GOT3 (cell line): ENCODE measurements at places on chromosomes 4 and X.

- DNase-seq: no peak
Measured at GRCh38 chrX:13518126-13518525, 51.3 kb upstream of the EGFL6 start.

- no peak for DNase-seq
Measured at GRCh38 chr4:7582313-7583097, 147.8 kb upstream of the PSAPL1 start.

DNA sequence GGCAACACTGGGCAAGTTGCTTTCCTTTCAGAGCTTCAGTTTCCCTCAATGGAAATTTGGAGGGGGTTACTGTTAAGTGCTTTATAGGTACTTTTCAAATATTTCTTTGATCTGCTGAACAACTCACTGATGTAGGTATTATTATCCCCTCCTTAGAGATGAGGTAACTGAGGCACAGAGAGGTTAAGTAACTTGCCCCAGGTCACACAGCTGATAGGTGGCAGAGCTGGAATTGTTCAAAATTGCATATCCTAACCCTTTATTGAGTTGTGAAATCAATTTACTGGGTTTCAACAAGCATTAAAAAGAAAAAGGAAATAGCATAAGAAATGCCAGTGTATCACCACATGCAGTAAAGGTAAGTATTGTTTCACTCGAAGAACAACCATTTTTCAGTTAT is 6.6 kb downstream of the PPP1R3F start:
- no peak for DNase-seq

DNA sequence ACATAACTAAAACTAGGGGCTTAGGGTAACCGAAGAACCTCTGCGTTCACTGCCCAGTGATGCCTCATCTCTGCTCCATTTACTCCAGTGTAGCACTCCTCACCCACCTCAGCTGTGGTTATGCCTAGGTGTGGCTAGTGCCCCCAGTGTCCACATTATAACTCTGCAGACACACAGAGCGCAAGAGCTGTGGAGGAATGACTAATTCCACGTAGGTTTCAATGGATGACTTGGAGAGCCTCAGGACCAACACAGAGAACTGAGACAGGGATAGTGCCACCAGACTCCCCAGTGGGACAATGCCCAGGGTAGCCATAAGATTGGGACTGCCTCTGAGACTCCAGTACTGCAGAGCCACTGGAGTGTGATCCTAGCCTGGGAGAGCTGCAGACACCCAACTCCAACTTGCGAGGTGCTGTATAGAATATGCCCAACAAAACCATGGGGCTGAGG is 542.4 kb upstream of the DIPK2B start:
- no peak for DNase-seq

DNA sequence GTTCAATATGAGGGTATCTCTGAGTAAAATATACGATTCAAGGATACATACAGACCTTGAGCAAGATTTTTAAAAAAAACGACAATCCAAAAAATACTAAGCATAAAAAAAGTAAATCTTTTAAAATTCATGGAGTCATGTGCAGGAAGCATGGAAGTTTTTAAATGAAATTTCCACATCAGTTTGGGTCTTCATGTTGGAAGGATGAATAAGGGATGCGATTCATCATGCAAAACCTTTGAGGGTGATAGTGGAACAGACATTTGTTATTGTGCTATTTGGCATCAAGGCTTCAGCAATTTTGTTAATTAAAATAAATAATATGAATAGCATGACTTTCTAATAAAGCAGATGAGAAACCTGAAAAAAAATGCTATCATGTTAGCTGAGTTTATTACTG is 815.0 kb upstream of the PCDH10 start:
- DNase-seq: no peak

DNA sequence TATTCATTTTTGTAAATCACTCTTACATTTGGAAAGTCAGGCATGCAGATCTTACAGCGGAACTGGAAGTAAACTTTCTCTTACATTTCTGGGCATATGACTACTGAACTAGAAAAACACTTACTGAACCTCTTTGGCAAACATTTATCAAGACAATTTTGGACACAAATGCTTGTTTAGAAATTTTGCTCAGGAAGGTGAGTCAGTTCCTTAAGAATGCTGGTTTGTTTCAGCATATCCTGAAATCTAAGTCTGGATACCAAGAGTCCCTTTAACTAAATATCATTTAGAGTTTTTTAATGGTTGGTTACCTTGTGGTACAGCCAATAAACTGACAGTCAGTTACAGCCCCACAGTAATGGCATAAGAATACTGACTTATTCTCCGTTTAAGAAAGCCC is 15.0 kb downstream of the SHISA3 start:
- DNase-seq: no peak

GRCh38 chrX:13662355-13662791 is 9.4 kb downstream of the TCEANC start:
- DNase-seq: no peak

GRCh38 chr4:147854154-147854553 is 122.3 kb downstream of the ARHGAP10 start:
- DNase-seq: no peak

- no peak for DNase-seq
Measured at GRCh38 chr4:4260185-4260751, 12.2 kb upstream of the TMEM128 start.

DNA sequence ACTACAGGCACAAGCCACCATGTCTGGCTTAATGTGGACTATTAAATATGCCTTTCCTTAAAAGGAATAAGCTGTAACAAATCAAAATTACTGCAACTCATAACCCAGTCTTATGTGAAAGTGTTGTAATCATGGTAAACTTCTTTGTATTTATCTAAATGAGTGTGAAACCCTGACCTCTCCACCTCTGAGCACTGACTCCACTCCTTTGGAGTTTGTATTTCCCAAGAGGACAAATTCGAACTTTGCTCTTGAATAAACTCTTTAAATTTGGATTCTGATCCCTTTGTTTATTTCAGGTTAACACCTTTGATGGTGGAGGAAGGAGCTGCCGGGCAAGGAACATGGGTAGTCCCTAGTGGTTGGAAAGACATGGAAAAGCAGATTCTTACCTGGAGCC is 48.3 kb upstream of the FAM9A start:
- no peak for DNase-seq

DNA sequence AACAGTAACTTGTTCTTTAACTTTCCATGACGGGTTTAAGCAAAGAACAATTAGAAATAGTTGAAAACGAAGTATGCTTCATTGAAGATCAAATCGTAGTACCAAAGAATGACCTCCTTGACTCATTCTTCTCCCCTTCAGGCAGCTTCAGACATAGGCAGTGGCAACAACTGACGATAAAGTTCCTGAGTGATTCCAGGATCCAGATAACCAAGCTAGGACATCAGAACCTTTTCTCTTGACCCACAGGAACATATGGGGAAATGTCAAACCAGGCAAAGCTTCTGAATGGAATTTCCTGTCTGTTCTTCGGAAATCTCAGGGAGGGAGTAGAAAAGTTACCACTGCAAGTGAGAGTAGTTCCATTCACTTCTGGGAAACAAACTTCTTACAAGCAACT is 74.2 kb downstream of the HS3ST1 start:
- DNase-seq: no peak

GRCh38 chrX:134718105-134718965 is 60.1 kb upstream of the PLAC1 start:
- no peak for DNase-seq

DNA sequence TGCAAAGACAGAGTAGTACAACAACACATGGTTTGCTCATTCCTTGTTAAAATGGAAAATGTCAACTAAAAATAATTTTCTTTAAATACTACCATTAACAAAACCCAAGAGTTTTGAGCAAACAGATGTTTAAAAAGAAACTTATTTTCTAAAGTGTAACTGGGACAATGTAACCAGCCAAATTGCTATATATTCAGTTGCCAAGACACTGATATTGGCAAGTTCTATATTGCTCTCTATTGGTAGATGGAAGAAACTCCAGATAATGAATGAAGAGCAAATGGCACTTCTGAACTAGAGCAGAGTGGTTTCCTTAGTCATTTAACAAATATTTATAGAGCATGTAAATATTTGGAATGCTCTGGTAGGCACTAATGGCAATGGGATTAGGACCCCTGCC is 966.2 kb downstream of the RPA4 start:
- no peak for DNase-seq

- no peak for DNase-seq
Measured at GRCh38 chr4:38523524-38524448, 140.2 kb upstream of the KLF3 start.

GRCh38 chr4:142497606-142498005 is 348.5 kb downstream of the INPP4B start:
- no peak for DNase-seq

DNA sequence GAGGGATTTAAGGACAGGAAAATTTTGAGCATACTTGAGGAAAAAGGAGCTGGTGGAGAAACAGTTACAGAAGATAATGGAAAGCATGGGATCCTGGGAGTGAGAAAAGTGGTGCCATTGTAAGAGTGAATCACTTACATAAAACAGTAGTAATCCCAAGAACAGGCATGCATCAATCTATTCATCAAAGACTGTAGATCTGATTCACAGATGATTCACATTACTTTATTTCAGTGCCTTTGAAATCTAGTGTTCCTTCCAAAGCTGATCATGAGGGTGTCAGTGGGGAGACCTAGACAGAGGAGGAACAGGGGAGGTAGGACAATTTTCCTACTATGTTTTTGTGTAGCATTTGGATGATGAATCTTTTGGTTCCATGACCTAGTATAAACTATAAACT is 102.7 kb downstream of the TAB3 start:
- no peak for DNase-seq

- no peak for DNase-seq
Measured at GRCh38 chrX:67654301-67654700, 110.5 kb downstream of the AR start.

DNA sequence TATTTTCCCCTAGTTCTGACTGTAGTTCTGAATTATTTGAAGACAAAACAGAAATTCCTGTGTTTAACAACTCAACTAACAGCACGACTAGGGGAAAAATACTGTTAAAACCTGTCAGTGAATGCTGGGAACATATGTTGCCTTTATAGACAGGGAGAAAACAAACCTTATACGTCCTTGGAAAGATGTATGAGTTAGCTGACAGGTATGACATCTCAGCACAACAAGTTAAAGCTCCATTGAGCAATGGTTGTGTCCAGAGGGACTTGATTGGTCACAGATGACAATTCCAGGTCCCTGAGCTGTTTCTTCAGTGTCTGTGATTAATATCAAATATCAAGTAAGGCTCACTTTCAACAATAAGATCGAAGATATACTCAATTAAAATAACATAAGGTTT is 58.2 kb upstream of the DDIT4L start:
- no peak for DNase-seq

- DNase-seq: no peak
Measured at GRCh38 chr4:73718375-73719373, 21.7 kb upstream of the CXCL8 start.

GRCh38 chr4:2040391-2041238 is 18.5 kb upstream of the NAT8L start:
- no peak for DNase-seq

DNA sequence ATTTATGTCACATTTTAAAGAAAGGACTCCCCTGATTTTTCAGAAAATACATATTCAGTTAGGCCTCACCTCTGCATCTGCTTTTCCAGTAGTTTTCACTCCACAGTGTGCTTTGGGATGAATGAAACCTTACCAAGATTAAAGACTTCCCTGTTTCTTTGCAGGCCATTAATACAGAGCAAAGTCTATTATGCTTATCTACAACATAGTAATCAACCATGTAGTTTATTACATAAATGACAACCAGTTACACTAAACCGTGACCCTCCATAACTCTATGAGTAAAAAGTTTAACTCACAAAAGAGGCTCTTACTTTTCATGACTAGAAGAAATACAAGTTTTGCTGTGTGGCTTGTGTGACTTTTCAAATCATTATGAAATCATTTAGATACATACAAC is 2.3 kb downstream of the LRRC66 start:
- DNase-seq: no peak

DNA sequence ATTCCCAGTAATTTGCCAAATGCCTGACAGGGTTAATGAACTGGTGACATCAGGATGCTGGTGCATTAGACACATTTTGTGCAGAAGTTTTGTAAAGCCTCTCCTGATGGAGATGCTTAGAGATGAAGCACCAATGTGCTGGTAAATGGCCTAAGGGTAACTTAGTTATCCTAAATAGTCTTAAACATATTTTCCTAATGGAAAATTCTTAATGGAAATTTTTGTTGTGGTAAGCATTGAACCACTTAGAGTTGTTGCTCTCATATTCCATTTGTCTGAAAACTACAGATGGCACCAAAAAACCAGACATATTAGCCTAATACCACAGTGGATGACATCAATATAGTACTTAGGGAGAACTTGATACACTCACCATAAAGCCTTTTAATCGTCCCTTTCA is 154.5 kb upstream of the ANK2 start:
- no peak for DNase-seq

DNA sequence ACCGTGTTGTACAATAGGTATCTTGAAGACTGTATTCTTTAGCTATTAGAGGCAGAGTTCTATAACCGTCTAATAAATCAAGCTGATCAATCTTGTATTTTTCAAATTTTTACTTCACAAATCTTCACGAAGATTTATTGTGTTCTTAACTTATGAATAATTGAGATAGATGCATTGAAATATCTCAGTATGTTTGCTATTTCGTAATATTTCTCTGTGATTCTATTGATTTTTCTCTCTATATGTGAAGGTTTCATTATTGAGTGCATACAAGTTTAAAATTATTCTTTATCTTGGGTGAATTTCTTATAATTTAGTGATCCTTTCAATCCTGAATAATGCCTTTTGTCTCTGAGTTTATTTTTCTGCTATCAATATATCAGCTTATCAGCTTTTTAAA is 19.8 kb upstream of the SHISA3 start:
- no peak for DNase-seq

DNA sequence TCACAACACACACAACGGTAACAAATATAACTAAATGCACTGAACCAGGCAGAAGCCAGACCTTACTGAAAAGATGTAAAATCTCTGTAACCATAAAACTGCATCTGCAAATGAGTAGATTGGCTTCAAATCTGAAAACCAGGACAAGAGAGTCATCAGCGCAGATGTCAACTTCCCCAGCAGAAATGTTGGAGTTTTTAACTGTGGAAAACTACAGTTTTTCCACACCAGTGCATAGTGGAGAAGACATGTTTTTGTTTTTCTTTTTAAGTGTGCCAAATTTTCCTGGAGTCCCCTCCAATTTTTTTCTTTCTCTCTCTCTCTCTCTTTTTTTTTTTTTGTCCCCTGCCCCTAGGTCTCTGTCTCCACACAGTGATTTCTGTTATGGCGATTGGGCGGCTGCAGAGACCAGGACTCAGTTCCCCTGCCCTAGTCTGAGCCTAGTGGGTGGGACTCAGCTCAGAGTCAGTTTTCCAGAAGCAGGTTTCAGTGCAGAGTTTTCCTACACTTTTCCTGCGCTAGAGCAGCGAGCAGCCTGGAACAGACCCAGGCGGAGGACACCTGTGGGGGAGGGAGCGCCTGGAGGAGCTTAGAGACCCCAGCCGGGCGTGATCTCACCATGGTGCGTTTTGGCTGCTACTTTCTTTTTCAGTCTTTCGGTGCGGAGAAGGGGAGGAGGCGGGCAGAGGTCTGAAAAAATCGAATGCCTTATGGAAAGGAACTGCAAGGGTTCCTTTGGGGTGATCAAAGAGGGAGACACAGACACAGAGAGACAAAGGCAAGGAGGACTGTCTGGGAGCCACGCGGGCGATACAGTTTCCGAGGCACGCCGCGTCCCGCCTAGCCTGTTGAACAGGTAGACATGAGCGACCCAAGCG is at the start of gene GUCY1A1:
Gene GUCY1A1 (plus strand): TSS at position 505 of the 878 bp plus-strand sequence. CDS start 30,020 bp downstream, outside the sequence.
- no peak for DNase-seq
